Stimulated activated CD8-positive, alpha-beta memory T cell treated with anti-CD3 and anti-CD28 coated beads, Interleukin-15, amount 100 ng/mL, for 24 hours (primary cell): ENCODE measurements at places on chromosomes 3 and 15.

GRCh38 chr3:99823723-99824711 is 6.4 kb downstream of the CMSS1 start:
- no peak for DNase-seq

GRCh38 chr15:38128341-38128781 is 124.3 kb upstream of the SPRED1 start:
- no peak for DNase-seq

DNA sequence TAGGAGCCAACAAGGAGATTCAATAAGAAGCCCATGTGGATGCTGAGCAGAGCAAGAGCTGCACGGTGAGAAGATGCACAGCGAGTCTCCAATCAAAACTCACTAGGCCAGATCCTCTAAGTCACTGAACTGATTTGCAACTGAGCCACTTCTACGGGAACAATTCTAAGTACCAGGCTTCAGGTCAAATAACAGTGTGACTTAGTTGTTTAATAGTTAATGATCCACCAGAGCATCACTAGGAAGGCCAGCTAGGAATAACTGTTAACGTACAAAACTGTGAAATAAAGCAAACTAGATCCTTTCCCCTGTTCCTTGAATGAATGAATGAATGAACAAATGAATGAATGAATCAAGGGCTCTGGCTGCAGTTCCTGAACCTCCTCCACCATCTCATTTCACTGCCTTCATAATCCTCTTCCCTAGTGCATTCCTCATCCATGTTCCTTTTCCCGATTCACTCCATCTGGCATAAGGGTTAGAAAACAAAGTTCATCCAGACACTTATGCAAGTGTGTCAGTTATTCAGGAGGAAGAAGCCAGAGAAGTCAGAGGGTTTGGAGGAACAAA is 59.7 kb downstream of the ATP8B4 start:
- no peak for DNase-seq

- no peak for DNase-seq
Observed at GRCh38 chr3:24854748-24855147, 360.1 kb upstream of the THRB start.

- no peak for DNase-seq
Observed at GRCh38 chr3:44232407-44232806, 9.3 kb upstream of the TOPAZ1 start.

- no peak for DNase-seq
Observed at GRCh38 chr3:174884776-174885568, 25.8 kb downstream of the NAALADL2 start.

GRCh38 chr3:119681279-119681678 is 4.1 kb upstream of the COX17 start:
- DNase-seq, result no peak

GRCh38 chr15:93126148-93126547 is 37.1 kb upstream of the RGMA start:
- no peak for DNase-seq

DNA sequence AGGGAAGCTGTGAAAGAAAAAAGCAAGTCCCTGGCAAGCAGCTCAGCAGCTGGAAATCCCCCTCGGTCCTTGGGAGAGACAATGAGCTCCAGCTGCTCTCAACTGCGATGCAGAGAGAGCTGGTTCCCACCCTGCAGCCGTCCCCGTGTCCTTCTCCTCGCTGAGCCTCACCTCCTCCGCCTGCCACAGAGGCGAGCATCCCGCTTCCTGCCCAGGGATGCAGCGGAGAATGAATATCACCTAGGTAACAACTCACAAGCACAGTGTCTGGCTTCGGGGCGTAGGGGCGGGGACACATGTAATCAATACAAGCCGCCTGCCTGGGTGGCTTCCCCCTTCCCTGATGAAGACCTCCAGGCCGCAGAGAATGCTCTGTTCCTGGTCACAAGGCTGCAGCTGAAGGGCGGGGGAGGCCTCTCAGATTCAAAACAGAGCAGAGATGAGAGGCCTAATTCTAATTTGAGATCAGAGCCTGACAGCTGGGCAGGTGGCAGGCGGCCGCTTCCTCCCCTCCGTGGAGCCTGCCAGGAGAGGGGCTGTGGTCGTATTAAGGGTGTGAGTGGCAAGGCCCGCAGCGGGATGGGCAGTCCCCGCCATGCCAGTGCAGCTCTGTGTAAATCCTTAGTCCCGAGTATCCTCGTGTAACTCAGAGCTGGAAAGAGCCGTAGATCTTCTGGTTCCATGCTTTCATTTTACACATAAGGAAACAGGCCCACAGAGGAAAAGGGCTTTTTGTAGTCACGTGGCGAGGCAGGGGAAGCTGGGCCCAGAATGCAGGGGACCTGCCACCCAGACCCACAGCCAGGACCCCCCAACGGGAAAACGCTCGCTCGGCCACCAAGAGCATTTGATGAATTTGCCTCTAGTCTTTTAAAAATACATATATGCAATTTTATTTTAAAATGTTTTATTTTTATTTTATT is 24.3 kb downstream of the ZDHHC19 start:
- DNase-seq, result no peak

GRCh38 chr3:175512700-175513099 is 653.6 kb downstream of the NAALADL2 start:
- DNase-seq, result no peak

DNA sequence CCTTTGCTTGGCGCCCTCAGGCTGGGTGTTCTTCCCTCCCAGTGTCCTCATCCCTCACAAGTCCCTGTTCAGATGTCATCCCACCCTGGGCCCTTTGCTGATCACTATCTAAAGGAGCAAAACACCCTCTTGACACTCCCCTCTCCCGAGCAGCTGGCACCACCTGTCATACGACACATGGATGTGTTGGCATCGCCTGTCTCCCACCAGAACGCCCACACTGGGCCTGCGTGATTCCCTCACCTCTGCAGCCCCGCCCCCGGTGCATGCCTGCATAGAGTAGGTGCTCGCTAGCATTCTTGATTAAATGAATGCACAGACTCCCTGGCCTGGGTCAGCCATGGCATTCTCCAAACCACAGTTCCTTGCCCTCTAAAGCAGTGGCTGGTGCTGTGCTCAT is 75.8 kb downstream of the DNAJB8 start:
- no peak for DNase-seq

DNA sequence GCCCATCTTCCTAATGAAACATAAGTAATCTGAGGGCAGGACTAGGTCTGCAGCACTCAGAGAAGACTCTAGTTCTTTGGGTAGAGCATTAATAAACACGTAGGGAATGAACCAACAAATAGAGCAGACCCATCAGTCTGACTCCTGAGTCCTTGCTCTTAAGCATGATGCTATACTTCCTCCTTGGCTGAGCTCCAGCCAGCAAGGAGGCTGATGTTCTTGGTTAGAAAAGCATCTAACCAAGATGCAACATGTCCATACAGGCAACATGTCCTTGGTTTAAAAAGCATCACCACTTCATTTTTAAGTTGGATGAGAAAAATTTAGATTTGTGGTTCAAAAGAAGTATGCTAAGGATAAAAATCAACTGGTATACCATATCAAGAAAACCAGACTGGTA is 8.5 kb upstream of the MYH15 start:
- DNase-seq, result no peak

- DNase-seq, result no peak
Observed at GRCh38 chr3:129605922-129606635, 397 bp downstream of the PLXND1 start.

GRCh38 chr3:81947359-81947758 is 185.9 kb upstream of the GBE1 start:
- no peak for DNase-seq

DNA sequence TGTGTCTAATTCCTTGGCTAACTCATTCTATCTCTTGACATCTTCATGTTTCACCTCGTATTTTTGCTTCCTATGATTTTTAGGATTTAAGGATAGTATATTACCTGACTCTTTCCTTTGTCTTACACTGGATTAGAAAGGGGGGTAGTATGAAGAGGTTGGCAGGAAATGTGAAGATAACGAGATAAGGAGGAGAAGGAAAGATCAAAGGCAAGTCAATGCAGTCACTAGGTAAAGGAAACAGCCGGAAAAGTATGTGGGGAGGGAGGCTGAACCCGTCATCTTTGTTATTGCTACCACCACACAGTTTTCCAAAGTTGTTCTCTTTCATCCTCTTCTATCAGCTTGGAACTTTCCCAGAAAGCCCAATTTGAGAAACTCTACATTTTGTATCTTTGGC is 90.6 kb downstream of the SLC9A9 start:
- no peak for DNase-seq

DNA sequence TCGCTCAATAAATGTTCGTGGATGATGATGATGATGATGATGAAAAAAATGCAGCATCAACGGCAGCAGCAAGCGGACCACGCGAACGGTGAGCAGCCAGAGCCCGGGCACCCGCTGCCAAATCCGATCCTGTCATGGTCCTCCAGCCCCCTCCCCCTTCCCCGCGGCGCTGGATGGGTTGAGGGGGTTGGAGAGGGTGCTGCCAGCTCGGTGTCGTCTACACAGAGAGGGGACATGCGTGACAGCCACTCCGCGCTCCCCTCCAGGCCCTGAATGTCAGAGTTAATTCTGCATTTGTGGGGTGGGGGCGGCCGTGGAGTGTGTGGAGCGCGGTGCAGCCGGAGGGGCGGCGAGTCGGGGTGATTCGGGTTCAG is 722 bp downstream of the CACNA1D start:
- DNase-seq, result no peak

GRCh38 chr15:38196076-38196475 is 56.6 kb upstream of the SPRED1 start:
- no peak for DNase-seq

DNA sequence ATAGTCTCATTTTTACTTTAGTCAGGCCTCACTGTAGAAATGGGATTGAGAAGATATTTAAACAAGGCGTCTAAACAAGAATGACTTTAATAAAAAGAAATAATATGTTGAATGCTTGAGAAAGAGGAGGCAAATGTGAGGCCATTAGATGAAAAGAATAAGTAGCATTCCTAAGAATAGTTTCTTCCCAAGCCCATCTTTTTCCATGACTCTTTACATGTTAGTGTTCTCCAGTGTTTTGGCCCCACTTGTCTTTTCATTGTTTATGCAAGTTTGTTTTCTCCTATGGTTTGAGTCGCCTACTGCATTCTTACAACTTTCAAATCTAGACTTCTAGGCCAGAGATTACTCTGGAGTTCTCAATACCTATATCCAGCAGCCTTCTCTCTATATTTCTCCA is 39.0 kb downstream of the TSC22D2 start:
- no peak for DNase-seq

DNA sequence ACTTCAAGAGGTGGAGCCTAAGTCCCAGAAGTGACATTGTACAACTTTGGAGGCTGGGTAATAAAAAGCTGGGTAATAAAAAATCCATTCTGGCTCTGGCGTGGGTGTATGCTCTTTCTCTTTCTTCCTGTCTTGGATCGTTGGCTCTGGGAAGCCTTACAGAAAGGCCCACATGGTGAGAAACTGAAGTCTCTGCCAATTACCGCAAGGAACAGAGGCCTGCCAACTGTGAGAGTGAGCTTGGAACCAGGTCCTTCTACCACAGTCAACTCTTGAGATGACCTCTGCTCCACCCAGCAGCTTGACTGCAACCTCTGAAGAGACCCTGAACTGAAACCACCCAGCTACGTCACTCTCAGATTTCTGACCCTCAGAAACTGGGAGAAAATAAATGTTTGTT is 51.0 kb downstream of the NR2F2 start:
- no peak for DNase-seq

GRCh38 chr15:39622660-39623516 is 42.0 kb downstream of the THBS1 start:
- DNase-seq, result no peak

GRCh38 chr3:149575213-149575960 is 82.4 kb downstream of the WWTR1 start:
- DNase-seq, result no peak

DNA sequence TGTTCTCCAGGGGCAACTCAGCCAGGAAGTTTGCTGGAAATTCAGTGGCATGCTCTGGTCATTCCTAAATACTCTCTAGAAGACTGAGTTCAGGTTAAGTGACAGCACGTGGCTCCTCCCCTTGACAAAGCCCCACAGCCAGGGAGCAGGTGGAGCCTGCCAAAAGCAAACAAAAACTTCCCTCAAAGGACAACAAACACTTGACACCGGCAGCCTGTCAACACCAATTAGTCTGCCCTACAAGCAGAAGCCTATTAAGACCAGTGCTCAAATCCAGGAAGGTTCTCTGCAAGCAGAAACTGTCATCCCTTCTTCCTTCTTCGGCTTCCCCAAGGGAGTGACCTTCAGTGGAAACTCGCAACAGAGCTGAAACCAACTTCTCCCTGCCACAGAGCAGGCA is 5.0 kb downstream of the MEX3B start:
- DNase-seq, result no peak

DNA sequence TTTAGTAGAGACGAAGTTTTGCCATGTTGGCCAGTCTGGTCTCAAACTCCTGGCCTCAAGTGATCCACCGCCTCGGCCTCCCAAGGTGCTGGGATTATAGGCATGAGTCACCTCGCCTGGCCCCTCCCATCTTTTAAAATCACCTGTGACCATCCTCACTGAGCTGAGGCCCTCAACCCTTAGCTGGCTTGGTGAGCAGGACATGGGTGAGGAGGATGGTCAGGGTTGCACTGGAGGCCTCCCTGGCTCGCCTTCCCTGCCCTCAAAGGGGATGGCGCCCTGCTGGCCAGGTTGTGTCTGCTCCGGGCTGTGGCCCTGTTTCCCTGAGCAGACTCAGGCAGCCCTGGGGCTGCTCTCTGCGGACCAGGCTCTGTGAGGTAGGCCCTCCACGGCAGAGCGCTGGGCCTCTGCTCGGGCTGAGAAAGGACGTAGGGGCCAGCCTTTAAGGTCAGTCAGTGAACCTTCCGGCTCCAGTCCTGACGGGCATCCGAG is 33.7 kb downstream of the SYNM start:
- no peak for DNase-seq

GRCh38 chr3:20701641-20702040 is 515.6 kb upstream of the SGO1 start:
- no peak for DNase-seq

GRCh38 chr3:65888980-65889706 is 149.6 kb downstream of the MAGI1 start:
- DNase-seq, result no peak

- no peak for DNase-seq
Observed at GRCh38 chr15:96028620-96029019, 301.9 kb upstream of the NR2F2 start.

GRCh38 chr3:51984269-51984647 is 923 bp downstream of the ACY1 start:
- no peak for DNase-seq

- DNase-seq, result no peak
Observed at GRCh38 chr15:50278496-50278895, 13.0 kb upstream of the HDC start.

DNA sequence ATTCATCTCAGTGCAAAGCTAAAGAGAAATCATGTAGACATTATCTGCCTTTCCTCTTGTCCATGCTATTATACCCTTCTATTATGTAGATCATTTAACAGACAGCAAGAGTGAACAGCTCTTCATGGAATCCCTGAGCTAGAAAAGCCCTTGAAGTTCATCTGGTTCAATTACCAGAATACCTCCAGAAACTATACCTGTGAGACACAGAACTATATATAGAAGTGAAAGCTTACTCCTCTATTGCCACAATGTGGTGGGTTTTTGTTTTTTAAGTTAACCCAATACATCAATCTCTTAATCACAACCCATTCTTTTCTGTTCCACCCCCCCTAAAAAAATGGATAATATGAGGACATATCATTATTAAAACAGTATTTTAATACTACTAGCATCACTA is 347.7 kb downstream of the PLCL2 start:
- no peak for DNase-seq
